ENCODE measurements at places on chromosomes 7 and 10. TPM values are rescaled to one million over a fixed set of nuclear protein-coding genes. Genes with fewer than 3 reads are reported as not detected.

The SCART1 gene
- 6.9 TPM for total RNA-seq

The LIPJ gene
- total RNA-seq: not detected

The HTR5A gene
- total RNA-seq: not detected

The STEAP2 gene
- not detected for total RNA-seq

The EPHB4 gene
- 9.3 TPM for total RNA-seq

The NEBL gene
- total RNA-seq: not detected

The EPHA1 gene
- total RNA-seq: not detected

The SEMA3E gene
- not detected for total RNA-seq

The PRXL2A gene
- total RNA-seq: 7.2 TPM

The HGF gene
- total RNA-seq: not detected

The ARMC10 gene
- total RNA-seq: 65.6 TPM

The CFAP58 gene
- 0.26 TPM for total RNA-seq

The FAM25G gene
- total RNA-seq: not detected

The C10orf67 gene
- not detected for total RNA-seq

The PDLIM1 gene
- total RNA-seq: 0.54 TPM

The FAM25C gene
- not detected for total RNA-seq

The SPDYE9 gene
- total RNA-seq: not detected

The PRRT4 gene
- not detected for total RNA-seq

The SLC26A3 gene
- not detected for total RNA-seq

The CTAGE8 gene
- total RNA-seq: not detected

The CCDC172 gene
- total RNA-seq: not detected

The ZNF727 gene
- not detected for total RNA-seq

The SLC16A12 gene
- total RNA-seq: not detected

The AKR1C4 gene
- total RNA-seq: not detected

The PROSER2 gene
- total RNA-seq: not detected

The TMEM225B gene
- not detected for total RNA-seq

The SUN3 gene
- total RNA-seq: not detected

The DPP6 gene
- not detected for total RNA-seq

The PON1 gene
- total RNA-seq: not detected

The NKX1-2 gene
- total RNA-seq: not detected

The OR6V1 gene
- not detected for total RNA-seq

The MKI67 gene
- total RNA-seq: 33.1 TPM

The GDF10 gene
- total RNA-seq: not detected

The TSC22D4 gene
- total RNA-seq: 97.3 TPM

The ZCCHC24 gene
- total RNA-seq: 0.61 TPM

The CTAGE6 gene
- not detected for total RNA-seq

The INMT gene
- not detected for total RNA-seq

The RSPH10B2 gene
- 5.2 TPM for total RNA-seq

The UNC5B gene
- not detected for total RNA-seq

The TSPAN15 gene
- total RNA-seq: 1.6 TPM

The HOXA3 gene
- total RNA-seq: 1.3 TPM

The MKX gene
- not detected for total RNA-seq

The ITIH5 gene
- total RNA-seq: not detected

The LRRD1 gene
- total RNA-seq: not detected

The HMX3 gene
- not detected for total RNA-seq
